ENCODE measurements at places on chromosomes 12 and 14.

DNA sequence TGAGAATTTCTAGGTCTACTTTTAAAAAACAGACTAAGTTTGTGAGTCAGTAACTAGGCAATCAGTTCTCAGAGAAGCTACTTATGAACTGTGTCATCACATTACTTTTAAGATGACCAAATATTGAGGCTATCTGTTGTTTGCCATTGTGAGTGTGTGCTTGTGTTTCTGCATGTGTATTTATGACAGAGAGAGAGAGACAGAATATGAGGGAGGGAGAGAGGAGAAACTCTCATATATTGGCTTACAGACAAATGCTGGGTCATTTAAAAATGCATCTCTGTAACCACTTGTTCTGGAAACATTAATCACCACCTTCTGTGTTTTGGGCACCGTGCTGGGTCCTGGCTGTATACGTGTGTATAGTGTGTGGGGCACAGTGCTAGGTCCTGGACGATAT, 161.5 kb upstream of the FRMD6 start:
- DNase-seq: no peak

- DNase-seq: no peak
These were observed 280.5 kb downstream of the FBXL14 start for GRCh38 chr12:1313906-1314305.

DNA sequence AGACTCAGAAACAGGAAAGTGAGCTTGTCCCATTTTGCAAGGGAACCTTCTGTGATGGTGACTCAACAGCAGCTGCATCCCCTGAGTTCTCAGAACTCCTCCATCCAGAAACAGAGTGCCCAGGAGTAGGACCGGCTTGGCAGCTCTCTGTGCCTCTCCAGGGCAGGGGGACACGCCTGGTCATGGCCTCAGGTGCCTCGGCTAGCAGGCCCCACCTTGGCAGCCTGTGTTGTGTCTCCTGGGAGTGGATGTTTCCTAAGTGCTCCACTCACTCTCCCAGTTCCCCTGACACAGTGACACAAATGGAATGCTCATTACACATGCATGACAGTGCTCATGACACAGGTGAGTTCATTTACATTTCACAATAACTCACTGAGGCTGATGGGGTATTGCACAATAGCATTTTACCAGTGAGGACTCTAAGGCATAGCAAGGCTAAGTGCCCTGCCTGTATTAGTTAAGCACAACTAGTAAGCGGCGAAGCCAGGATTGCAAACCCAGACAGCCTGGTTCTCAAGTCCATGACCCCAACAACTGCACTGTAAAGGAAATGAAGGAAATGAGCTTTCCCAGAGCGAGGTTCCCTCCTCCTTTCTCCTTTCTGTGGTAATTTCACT, 47.4 kb downstream of the CALM1 start:
- no peak for DNase-seq

DNA sequence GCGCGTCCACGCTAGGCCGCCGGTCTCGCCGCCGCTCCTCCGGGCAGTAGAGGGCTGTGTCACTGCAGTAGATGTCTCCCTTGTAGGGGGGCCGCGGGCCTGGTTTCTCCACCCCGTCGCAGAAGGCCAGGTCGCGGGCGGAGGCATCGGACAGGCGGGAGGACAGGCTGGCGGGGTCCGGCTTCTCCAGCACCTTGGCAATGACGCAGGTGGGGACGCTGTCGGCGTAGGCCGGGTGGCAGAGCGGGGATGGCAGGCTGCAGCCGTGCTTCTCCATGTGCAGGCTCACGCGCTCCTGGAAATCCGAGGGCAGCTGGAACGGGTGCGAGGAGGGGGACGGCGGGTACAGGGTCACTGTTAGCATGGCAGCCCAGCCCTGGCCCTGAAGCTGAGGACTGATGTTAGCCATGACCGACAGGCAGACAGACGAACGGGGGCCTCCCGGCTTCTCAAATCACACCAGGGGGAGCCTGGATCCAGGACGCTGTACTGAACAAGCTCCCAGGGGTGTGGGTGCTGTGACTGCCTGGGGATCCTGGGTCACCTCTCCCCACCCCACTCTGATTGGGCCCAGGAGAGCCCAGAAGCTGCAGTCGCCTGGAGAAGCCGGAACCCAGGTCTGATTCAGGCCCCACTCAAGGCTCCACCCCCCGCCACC, 48.1 kb downstream of the BEGAIN start:
- DNase-seq: no peak

DNA sequence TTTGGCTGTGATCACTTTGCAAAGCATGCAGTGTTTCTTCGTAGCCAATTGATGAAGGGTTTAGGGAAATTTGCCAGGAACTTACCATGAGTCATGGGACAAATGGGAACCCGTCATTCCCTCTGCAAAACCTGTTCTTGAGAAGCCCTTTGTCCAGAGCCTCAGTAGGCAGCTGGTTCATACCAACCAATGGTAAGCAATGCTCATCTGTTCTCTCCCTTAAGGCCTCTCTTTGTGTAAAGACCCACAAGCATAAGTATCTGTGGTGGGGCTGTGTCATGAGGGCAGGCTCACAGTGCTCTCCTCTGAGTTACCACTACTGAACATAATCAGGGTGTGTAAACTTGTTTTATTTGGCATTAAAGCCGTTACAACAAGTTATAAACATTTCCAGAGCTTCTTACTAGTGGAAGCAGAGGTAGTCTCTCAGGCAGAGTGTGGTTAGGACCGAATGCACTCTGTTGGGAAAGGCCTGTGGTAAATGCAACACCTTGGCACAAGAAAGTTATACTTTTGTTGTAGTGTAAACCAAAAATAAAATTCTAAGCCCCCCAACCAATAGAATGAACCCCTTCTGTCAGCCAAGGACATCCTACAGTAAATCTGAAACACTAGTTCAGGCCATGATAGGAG, 119.8 kb downstream of the SINHCAF start:
- DNase-seq: no peak

- DNase-seq: no peak
These were observed 48.2 kb downstream of the KIF26A start for GRCh38 chr14:104186575-104186974.

DNA sequence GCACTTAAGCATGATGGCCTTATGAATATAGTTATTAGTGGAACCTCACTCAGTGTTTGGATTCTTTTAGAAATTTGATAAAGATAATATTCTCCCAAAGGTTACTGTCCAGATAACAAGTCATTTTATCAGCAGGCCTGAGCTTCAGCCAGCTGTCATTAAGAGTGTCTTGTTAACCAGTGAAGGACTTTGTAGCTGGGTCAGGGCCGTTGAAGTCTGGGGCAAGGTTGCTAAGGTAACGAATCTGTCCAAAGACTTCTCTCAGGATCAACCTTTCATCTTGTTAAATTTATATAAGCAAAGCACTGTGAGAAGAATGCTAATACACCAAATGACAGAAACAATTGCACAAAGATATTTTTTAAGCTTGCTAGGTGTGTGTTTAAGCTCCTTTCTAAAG, 271.3 kb upstream of the TMPO start:
- DNase-seq: no peak

DNA sequence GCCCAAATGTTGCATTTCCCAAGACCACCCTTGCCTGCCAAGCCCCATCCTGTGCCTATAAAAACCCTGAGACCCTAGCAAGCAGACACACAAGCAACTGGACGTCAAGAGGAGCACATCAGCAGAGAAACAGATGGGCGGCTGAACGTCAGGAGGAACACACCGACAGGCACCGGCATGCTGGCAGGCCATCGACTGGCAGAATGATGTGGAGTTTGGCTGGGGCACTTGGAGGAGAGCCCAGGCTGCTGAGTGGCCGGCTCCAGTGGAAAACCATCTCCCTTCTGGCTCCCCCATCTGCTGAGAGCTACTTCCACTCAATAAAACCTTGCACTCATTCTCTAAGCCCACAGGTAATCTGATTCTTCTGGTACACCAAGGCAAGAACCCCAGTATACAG, 130.1 kb downstream of the SLC41A2 start:
- DNase-seq: no peak

- DNase-seq: no peak
These were observed 7.1 kb downstream of the ABCC9 start for GRCh38 chr12:21934173-21934572.

GRCh38 chr12:3795492-3796133, 42.7 kb upstream of the CRACR2A start:
- no peak for DNase-seq

DNA sequence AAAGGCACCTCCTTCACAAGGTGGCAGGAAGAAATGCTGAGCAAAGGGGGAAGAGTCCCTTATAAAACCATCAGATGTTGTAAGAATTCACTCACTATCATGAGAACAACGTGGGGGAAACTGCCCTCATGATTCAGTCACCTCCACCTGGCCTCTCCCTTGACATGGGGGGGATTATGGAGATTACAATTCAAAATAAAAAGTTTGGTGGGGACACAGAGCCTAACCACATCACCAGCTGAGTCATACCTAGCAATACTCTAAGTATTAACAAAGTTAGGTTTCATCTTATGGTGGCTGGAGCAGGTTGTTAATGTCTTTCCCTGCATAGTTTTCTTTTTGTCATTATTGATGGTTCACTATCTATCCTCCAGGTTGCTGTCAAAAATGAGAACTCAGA, 113.2 kb upstream of the PPFIA2 start:
- DNase-seq: no peak

- no peak for DNase-seq
These were observed 221.6 kb downstream of the LRRK2 start for GRCh38 chr12:40446385-40446784.

DNA sequence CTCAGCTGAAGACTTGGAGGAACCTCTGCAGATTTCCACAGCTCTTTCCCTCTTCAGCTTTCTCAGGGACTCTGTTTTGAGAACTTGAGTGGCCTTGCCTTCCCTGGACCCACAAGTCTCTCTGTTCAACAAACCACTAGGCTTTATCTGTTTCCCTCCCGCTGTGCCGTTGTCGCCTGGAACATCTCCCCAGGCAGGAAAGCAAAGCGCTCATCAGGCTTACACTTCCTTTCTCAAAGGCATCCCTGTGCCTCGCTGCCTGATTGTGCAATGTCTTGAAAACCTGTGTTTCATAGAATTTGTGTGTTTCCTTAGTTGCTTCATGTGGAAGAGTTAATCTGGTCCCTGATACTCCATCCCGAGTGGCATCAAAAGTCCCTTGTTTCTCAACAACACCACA, 64.1 kb downstream of the PPM1A start:
- DNase-seq: no peak

DNA sequence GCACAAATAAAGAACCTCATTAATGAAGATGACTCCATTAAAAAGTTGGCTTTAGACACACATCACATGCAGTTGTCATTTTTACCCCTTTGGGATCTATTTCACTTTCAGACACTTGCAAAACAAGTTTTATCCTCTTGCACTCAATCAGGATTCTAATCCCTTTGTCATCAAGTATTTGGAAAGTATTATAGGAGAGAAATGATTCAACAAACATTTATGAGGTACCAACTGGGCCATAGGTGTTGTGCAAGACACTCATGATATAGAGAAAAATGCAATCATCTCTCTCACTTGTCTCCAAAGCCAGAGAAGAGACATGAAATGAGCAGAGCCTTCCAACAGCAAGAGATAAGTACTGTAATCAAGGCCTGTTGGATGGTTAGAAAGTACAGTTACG, 327.7 kb downstream of the RMST start:
- no peak for DNase-seq

- DNase-seq: no peak
These were observed 242.4 kb downstream of the TMEM117 start for GRCh38 chr12:44078273-44078672.

DNA sequence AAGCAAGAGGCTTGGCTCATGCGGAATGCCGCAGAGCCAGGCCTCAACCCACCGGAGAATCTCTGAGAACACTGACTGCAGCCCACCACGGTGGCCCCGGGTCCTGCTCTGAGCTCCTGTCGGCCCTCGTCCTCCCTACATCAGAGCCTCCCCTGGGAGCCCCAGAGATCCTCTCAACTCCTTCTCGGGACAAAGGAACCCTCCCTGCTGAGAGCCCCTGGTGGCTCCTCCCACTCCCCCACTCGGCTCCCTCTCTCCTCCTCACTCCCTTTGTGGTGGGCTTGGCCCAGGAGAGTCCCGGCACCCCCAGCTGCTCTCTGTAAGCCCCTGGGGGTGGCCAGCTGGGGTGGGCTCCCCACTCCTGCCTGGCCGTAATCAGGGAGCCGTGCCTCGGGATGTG, 11.1 kb upstream of the INF2 start:
- no peak for DNase-seq

DNA sequence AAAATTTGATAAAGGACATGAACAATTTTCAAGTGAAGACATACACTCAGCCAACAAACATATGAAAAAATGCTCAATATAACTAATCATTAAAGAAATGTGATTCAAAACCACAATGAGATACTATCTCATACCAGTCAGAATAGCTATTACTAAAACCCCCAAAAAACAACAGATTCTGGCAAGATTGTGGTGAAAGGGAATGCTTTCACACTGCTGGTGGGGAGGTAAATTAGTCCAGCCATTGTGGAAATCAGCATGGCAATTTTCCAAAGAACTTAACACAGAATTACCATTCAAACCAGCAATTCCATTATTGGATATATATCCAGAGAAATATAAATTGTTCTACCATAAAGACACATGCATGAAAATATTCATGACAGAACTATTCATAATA, 18.7 kb upstream of the TAS2R14 start:
- DNase-seq: no peak

DNA sequence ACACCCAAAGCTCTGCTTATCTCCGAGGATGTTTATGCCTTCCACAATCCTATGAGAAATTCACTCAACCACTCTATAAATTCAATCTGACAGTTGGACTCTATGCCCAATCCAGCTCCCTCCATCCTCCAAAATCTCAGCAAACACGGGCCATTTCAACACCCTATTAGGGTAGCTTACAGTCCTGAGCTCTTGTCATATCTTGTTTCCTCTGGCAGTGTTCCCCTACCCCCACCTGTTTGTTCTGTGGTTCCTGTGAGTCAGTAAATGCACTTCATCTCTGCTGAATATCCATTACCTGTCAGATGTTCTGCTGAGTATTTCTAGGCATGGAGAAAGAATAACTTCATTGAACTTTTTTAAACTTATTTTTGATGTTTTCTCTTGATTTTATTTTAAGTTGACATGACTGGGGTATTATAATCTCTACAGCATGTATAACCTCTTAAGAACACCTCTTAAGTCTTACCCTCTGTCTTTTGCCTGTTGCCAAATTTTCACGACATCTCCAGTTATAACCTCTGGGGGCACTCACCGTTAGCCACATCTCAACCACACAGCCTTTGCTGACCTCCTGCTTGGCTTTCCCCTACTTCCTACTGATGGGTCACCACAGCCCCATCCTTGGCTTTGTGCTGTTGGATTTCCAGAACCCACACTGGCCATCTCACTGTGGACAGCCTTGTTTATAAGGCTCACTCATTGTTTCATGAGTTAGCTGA, 317.0 kb upstream of the TMPO start:
- DNase-seq: no peak

- no peak for DNase-seq
These were observed 399.1 kb downstream of the PAWR start for GRCh38 chr12:79291711-79292110.

DNA sequence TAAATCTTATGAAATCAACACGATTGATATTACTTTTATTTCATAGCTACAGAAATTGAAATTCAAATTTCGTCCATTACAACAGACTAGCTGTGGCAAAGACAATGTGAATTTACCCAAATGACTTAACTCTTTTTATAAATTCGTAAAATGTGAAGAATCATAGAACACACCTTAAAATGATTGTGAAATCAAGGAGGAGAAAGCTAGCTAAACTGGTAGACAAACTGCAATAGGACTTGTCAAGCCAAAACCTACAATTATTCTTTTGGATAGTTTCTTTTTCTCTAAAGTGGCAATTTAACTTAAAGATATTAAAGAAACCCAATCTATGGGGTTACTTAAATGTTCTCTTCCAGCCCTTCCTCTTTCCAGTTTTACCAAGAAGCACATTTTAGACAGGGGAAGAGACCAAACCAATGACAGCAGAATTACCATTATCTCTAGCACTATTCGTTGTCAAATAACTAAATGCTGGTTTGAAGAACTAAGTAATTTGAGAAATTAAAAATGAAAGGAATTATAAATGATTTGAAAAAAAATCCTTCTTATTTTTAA, 807 bp upstream of the SLC16A7 start:
- DNase-seq: no peak

All from stimulated activated CD4-positive, alpha-beta T cell treated with anti-CD3 and anti-CD28 coated beads, Interleukin-12 subunit alpha, Interleukin-12 subunit beta, amount 100 ng/mL, for 24 hours (primary cell).